NCI-H460 (cell line): ENCODE measurements at places on chromosomes 1 and 21.

DNA sequence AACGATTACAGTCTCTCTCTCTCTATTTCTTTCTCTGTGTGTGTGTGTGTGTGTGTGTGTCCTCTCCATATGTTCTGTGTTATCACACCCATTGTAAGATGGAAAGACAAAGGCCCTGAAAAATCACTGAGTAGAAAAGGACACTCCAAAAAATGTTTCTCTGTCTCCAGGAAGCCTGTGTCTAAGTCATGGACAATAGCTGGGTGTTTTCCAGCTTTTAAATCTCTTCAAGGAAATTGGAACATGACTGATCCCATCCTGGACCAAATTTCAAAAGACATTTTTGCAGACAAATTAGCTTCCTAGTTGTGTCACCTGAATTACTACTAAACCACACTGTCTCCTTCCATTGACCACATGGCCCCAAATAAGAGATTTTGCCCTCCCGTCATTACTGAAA is 31.0 kb upstream of the LMX1A start:
- no peak for DNase-seq

DNA sequence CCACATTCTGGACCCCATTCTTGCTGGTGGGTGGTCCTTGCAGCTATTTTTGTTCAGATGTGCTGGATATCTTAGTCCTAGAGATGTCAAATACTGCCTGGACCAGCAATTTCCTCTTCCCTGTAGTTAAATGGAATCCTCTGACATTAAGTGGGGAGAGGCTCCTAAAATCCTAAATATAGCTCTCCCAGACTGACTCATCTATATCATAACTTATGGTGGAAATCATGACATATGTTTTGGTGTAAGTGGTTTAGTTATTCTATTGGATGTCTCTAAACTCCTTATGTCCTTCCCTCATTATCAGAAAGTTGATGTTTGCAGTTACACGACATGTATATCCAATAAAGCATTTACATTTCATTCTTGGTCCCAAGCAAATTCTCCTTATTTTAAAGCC is 73.1 kb downstream of the KCNJ6 start:
- DNase-seq = no peak

DNA sequence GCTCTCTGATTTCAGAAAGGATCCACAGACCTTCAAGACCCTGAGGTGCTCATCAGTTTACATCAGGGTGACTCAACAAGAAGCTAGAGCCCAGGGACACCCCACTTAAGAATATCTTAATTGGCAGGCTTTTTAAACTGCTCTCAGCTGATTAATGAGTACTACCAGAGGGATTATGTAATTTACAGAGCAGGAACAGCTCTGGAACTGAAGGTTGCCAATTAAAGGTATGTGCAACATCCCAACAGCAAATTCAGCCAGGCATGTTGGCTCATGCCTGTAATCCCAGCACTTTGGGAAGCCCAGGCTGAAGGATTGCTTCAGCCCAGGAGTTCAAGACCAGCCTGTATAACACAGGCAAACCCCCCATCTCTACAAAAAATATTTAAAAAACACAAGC is 295.7 kb downstream of the SETD4 start:
- no peak for DNase-seq

- DNase-seq = no peak
These were observed 41.7 kb downstream of the PLXNA2 start for GRCh38 chr1:208202333-208202995.

DNA sequence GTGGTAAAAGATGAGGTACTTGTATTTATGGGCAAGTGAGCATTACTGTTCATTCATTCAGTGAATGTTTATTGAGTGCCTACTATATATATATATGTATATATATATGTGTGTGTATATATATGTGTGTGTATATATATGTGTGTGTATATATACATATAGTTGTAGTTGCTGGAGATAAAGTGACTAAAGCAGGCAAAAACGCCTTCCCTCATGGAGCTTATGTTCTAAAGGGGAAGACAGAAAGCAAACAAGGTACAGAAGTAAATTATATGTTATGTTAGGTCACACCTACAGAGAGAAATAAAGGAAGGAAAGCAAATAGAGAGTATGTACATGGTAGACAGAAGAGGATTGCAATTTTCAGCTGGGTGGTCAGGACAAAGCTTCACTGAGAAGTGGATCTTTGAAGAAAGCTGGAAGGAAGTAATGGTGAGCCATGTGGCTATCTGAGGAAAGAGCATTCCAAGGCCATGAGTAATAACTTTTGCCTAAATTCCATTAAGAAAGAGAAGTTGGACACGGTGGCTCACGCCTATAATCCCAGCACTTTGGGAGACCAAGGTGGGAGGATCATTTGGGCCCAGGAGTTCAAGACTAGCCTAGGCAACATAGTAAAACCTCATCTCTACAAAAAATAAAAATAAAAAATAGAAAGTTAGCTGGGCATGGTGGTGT is 33.5 kb upstream of the KLF17 start:
- no peak for DNase-seq

GRCh38 chr1:110672753-110673108 is 2.0 kb downstream of the KCNA3 start:
- no peak for DNase-seq

DNA sequence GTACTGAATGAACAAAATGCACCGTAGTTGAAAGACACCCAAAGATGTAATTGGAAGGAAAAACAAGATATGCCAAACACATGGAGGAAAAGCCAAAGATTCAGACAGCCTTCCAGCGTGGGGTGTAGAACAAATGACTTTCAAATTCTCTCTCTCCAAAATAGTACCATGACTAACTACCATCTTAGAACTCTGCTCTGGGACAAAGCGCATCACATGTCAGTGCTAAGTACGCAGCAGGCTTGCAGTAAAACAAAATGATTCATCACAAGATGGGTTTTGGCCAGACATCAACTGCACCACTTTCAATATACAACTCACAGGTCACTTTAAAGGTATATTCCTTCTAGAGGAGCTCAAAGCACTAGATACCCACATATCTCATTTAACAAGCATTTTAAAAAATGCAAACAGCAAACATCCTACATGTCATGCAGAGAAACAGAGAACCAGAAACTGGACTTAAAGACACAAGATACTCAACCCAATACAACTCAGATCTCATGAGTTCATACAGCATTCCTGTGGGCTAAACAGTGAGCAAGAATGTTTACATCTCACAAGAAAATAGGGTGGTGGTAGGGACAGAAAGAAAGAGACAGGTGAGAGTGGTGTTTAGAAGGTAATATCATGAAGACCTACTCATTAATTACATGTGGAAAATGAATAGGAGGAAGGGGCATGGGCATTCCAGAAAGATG is 75.7 kb downstream of the BCAR3 start:
- peak; percentile 80 for DNase-seq

DNA sequence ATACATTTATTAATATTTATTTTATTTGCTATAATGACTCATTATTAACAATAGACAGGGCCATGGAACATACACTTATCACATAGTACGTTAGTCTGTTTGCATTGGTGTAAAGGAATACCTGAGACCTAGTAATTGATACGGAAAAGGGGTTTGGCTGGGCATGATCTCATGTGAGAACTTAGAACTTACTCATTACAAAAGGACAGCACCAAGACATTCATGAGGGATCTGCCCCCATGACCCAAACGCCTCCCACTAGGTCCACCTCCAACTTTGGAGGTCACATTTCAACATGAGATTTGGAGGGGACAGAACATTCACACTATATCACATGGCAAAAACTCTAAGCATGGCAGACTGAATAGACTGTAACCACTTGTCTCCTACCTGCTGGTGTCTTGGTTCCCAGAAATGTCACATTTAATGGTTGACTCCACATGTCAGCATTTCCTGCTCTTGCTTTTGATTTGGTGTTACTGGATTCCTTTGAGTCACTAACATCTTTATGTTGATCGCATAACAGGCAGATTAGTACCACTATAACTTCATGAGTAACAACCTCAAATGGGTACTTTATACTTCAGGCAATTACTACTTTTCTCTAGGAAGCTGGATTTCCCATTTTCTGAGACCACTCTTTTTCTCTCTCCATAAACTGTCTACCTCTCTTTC is 3.5 kb upstream of the C1orf116 start:
- DNase-seq = no peak

DNA sequence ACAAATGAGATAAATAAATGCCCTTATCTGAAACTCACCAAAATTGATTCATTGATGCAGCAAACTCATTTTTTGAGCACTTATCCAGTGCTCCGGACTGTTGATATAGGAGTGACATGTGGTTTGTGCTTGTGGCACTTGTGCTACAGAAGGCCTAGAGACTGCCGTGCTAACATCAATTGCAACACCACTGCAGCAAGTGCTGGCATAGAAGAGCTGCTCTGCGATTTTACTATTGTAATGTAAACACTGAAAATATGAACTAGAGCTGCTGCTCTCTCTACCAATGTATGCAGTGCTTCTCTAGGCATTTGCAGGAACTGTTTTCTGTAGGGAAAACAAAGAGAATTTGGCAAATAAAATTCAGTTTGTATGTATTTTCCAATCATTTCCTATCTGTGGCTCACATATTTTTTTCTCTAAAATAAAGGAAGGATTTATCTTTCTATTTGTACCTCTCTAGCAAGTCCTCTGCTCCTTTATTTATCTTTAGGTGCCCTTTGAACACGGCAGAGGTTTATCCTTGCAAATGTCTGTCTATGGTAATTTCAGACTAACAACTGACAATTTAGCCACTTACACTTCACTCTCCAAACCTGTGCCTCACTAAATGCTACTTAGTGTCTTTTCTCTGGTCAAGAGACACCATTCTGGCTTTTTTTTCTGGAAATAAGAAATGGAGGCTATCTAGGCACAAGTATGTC is 409.5 kb upstream of the ADGRL2 start:
- DNase-seq = peak; percentile 12

DNA sequence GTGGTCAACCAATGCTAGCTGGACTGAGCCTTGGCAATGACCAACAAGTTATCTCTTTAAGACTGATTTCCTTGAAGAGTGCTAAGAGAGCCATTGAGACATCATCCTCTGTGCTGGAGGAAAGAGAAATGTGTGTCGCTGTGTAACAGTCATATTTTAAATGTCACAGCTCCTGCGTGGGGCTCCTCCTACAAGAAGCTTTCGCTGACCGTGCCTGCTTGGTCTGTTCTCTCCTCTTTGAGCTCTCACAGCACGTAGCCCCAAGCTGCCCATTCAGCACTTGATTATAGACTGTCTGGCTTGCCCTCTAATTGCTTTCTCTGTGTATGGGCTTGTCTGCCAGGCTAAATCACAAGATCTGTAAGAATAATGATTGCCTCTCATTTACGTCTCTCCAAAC is 221.3 kb downstream of the FOXD2 start:
- no peak for DNase-seq

- no peak for DNase-seq
These were observed 628.5 kb downstream of the SMYD3 start for GRCh38 chr1:245878585-245878984.

GRCh38 chr1:51570063-51570710 is 46.7 kb upstream of the OSBPL9 start:
- DNase-seq = no peak

- DNase-seq = no peak
These were observed 38.6 kb downstream of the KCNC4 start for GRCh38 chr1:110248746-110249145.

- DNase-seq = no peak
These were observed 179.2 kb downstream of the BACH1 start for GRCh38 chr21:29477941-29478340.
